ENCODE measurements at places on chromosomes 16 and 17. TPM values are rescaled to one million over a fixed set of nuclear protein-coding genes. Genes with fewer than 3 reads are reported as not detected.

Gene VAC14
- total RNA-seq = 66.8 TPM

Gene MT1G
- not detected for total RNA-seq

Gene KRTAP4-5
- not detected for total RNA-seq

Gene CDC6
- 53.5 TPM for total RNA-seq

Gene SMPD3
- 0.18 TPM for total RNA-seq

Gene TXNDC17
- total RNA-seq = 228 TPM

Gene GNPTG
- 48.6 TPM for total RNA-seq

Gene CCL3
- total RNA-seq = not detected

Gene OTOP2
- not detected for total RNA-seq

Gene KRT32
- total RNA-seq = not detected

Gene FBXO39
- total RNA-seq = not detected

Gene VPS9D1
- 7.6 TPM for total RNA-seq

Gene NOS2
- total RNA-seq = 1.0 TPM

Gene CRYM
- total RNA-seq = not detected

Gene KRT14
- total RNA-seq = not detected

Gene KRTAP9-8
- not detected for total RNA-seq

Gene TMED6
- not detected for total RNA-seq

Gene MYO1D
- total RNA-seq = 3.7 TPM

Gene TIMP2
- 32.4 TPM for total RNA-seq

Gene IRX5
- total RNA-seq = not detected

Gene HOXB1
- not detected for total RNA-seq

Gene ZNF205
- 27.6 TPM for total RNA-seq

Gene ZP2
- total RNA-seq = not detected

Gene CACNG1
- total RNA-seq = not detected

All from G401 (cell line).